Heart right ventricle (tissue), 16 donors: ENCODE measurements at places on chromosomes 16 and 17. TPM values are rescaled to one million over a fixed set of nuclear protein-coding genes. Genes with fewer than 3 reads are reported as not detected.

GRCh38 chr16:8914098-8914497 is 31.9 kb downstream of the LITAFD start:
- no peak overlapping the region for H3K4me3 ChIP-seq
- no peak for DNase-seq
- H3K27ac ChIP-seq, result no peak overlapping the region
- H3K27me3 ChIP-seq, result no peaks in the 10 kb centered on the region
- peaks cover 100% of the 10 kb centered on the region for H3K36me3 ChIP-seq

The HAS3 gene
- total RNA-seq, result 0.66 TPM

The RPRML gene
- total RNA-seq, result not detected

DNA sequence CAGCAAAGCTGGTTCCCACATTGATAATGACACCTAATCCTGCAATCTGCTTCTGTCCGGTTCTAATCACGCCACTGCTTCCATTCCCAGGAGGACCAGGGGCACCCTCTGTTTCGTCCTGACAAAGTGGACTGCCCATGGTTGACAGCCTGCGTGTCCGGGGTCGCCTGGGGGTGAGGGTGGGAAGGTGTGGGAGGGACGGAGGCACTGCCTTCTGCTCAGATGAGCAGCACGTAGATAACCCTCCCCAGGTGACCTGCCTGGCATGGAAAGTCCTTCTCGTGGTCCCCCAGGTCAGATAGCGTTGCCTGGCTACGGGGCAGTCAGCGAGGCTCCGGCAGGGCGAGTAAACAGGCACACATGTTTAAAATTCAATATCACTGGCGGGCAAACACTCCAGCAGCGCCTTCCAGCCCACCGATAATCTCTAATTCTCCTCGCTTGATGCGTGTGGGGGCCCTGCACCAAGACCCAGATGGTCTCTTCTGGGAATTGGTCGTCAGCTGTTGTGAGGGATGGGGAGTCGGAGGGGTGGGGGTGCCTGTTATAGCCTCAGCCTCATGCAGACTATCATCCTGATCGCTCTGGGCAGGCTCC is 132.2 kb downstream of the RAP1GAP2 start:
- peaks cover 7% of the 10 kb centered on the region for H3K4me1 ChIP-seq
- H3K36me3 ChIP-seq, result no peaks in the 10 kb centered on the region
- H3K27me3 ChIP-seq, result no peaks in the 10 kb centered on the region
- H3K4me3 ChIP-seq, result no peak overlapping the region
- no peak for DNase-seq
- no peak overlapping the region for H3K27ac ChIP-seq

DNA sequence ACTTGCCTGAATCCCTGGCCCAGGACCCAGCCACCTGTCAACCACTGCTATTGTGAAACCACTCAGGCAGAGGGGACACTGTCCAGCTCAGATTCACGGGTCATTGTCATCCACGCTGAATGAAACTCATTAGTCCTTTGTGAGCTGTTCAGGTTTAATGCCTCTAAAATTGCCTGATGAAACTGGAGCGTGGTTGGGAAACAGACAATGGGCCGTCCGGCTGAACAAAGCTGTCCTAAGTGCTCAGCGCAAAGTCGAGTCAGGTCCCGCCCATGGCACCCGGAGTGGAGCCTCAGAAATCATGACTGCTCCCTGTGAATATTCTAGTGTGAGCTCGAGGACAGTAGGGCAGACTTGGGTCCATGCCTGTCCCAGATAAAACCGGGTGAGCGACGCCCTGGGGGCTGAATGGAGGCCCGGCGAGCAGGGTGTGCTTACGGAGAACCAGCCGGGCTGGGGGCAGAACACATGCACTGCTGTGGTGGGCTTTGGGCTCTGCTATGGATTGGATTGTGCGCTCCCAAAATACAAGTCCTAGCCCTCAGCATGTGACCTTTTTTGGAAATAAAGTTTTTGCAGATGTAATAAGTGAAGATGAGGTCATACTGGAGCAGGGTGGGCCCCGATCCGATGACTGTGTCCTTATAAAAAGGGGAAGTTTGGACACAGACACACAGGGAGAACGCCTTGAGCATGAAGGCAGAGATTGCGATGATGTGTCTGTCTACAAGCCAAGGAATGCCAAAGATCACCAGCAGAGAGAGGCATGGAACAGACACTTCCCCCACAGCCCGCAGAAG is 12.9 kb upstream of the CMIP start:
- DNase-seq, result no peak
- no peaks in the 10 kb centered on the region for H3K36me3 ChIP-seq
- H3K27ac ChIP-seq, result no peak overlapping the region
- H3K27me3 ChIP-seq, result no peaks in the 10 kb centered on the region
- H3K4me3 ChIP-seq, result no peak overlapping the region

DNA sequence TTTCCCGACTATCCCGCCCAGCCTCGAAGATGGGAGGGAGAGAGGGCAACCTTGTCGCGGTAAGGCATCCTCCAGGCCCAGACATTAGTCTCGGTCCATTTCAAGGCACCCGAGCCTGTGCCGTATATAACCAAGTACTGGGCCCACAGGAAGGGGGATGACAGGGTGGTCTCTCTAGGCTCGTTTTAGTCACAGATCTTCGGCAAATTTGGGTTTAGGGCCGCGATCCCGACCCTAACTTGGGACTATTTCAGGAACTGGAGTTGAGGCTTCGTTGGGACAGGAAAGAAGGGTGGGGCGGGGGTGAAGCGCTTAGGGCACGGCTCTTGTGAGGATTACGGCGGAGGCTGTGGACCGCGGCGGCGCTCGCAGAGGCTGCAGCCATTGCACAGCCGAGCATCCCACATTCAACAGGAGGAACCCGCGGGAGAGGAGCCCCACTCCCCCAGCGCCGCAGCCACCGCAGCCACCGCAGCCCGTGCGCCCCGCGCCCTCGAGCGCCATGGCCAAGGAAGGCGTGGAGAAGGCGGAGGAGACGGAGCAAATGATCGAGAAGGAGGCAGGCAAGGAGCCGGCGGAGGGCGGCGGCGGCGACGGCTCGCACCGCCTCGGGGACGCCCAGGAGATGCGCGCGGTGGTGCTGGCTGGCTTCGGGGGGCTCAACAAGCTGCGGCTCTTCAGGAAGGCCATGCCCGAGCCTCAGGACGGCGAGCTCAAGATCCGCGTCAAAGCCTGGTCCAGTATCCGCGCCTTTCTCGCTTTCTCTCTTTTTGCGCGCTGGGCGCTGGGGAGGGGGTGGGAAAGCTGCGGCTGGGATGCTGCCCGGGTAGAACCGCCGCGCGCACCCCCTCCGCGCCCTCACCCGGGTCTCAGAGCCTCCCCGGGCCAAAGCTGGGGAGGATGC is at the start of gene VAT1L:
Gene VAT1L, plus strand, starts transcription at position 384 of the 904 bp plus-strand sequence. Its CDS starts 119 bp downstream, at position 503.
- H3K36me3 ChIP-seq, result no peaks in the 10 kb centered on the region
- no peak within 1 kb of the TSS for H3K27ac ChIP-seq
- peaks cover 8% of the 10 kb centered on the region for H3K4me1 ChIP-seq
- peak; percentile 23 for DNase-seq

DNA sequence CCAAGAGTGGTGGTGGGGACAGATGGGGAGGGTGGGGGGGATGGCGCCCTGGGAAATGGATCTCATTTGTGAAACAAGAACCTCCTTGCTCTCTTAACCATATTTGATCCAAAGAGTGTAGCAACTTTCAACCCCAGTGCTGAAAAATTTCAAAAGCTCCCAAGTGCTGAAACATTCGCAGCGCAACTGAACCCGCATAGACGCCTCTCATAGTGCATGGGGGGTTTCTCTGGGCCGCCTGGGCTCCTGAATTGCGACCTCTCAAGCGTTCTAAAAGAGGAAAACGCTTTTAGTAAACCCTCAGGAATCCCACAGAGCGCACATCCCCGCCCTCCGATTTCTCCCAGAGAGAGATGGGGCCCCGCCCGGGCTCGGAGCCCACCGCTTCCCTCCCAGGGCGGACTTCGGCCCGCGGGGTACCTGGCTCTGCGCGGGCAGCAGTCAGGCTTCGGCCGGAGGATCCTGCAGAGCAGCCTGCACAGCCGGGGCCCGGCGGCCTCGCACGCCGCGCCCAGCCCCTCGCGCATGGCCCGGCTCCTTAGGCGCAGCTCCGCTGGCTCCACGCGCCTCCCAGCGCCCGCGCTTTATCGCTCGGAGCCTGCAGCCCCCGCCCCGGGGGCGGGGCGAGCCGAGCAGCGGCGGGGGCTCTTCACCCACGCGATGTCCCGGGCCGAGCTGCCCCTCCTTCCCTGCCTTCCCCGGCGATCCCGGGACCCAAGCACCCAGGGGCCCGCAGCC is 7.0 kb downstream of the NOS2 start:
- H3K27me3 ChIP-seq, result peaks cover 12% of the 10 kb centered on the region
- DNase-seq, result no peak
- H3K4me3 ChIP-seq, result peak overlapping the region; percentile 35
- H3K27ac ChIP-seq, result no peak overlapping the region

The RNF43 gene
- 5.1 TPM for total RNA-seq

DNA sequence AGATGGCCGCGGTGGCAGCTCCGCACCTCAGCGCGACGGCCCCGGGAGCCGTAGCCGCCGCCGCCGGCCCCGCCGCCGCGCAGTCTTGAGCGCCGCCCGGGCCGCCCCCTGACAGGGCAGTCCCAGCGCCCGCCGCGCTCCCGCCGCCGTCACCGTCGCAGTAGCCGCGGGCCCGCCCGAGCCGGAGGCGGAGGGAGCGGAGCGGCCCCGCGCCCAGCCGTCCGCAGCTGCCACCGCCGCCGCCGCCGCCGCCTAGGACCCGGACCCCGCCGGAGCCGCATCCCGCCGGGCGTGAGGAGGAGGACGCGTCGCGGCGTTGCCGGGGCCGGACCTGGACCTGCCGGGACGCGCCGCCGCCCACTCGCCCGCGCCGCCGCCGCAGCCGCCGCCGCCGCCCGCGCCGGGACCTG is 218 bp downstream of the TNRC6C start:
- H3K4me3 ChIP-seq, result peak overlapping the region; percentile 87
- H3K36me3 ChIP-seq, result no peaks in the 10 kb centered on the region
- H3K4me1 ChIP-seq, result peaks cover 13% of the 10 kb centered on the region
- H3K27me3 ChIP-seq, result peaks cover 34% of the 10 kb centered on the region
- peak overlapping the region; percentile 81 for H3K27ac ChIP-seq
- DNase-seq, result no peak

DNA sequence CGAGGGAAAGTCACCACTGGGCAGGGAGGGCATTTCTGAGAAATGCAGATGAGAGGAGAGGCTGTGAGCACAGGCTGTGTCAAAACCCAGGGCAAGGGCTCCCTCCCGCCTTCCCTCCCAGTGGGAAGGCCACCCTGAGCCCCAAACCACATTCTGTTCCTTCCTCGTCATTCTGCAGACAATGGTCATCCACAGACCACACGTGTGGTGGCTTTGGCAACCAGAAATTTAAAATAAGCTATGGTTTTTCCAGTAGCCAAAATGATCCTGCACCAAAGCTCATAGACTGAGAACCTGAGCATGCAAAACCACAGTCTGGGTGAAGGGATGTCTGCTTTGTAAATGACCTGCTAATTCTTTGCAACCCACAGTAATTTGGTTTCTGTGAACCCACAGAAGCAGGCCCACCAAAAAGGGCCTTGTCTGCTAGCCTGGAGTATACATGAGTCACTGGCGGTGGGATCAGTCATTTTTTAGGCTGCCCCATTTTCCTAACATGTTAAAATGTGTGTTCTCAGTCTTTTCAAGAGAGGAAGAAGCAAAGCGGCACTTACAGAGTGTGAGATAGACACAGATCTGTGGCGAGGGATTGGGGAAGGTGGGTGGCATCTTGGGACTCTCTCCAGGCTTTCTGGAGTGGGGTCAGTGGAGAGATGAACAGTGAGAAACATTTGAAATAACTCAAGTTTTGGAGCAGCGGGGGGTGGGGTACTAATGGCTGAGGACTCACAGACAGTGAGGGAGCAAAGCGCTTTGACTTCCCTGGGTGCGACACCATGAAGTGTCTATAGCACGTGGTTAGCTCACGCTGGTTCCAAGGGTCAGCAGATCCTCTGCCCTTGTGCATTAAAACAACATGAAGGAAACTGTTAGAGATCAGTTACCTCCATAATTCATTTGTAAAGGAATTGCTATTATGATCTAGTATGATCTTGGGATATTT is 20.5 kb downstream of the GRB7 start:
- peaks cover 16% of the 10 kb centered on the region for H3K4me1 ChIP-seq
- H3K27me3 ChIP-seq, result peaks cover 20% of the 10 kb centered on the region
- H3K4me3 ChIP-seq, result no peak overlapping the region
- no peaks in the 10 kb centered on the region for H3K36me3 ChIP-seq

GRCh38 chr17:12365805-12366204 is 299.9 kb upstream of the MYOCD start:
- H3K36me3 ChIP-seq, result no peaks in the 10 kb centered on the region
- H3K4me3 ChIP-seq, result no peak overlapping the region
- DNase-seq, result peak; percentile 12
- H3K27ac ChIP-seq, result no peak overlapping the region

DNA sequence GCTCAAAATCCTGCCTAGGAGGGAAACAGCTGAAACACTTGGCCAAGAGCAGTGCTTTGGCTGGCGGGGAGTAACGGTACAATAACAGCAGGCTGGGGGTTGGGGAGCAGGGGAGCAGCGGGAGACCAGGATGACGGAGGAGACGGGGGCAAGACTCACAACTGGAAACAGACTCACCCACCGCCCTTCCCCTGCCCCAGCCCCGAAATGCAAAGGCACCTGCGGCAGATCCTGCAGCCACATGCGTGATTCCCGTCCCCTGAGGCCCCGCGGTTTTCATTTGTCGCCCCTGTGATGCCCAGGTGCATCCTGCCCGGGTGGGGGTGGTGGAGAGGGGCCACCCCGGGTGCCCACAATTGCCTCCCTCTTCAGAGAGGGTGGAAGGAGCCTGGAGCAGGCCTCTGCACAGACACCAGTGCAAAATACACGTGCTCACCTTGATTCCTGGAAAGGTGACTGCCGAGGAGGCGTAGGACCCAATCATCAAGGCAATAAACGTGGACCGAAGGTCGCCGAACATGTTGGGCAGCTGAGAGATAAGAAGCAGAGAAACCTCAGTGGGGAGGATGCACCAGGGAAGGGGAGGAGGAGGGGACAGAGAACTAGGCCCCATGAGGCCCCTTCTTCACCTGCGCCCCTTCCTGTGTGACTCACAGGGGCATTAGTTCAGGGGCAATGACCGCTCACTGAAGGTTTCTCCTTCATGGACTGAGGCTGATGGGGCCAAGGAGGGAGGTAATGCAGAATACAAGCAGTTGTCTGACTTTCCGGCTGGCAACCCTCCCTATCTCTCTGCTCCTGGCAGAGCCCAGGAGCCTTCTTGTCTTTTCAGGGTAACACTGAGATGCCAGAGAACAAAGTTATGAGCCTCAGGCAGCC is 30.4 kb upstream of the PITPNA start:
- no peaks in the 10 kb centered on the region for H3K27me3 ChIP-seq
- DNase-seq, result no peak
- H3K36me3 ChIP-seq, result no peaks in the 10 kb centered on the region
- H3K4me3 ChIP-seq, result no peak overlapping the region
- H3K4me1 ChIP-seq, result peaks cover 30% of the 10 kb centered on the region
- H3K27ac ChIP-seq, result no peak overlapping the region
